ENCODE measurements at places on chromosomes 2 and 18.
A peak's percentile ranks its signal among the peaks of the same experiment; 100 is the strongest.

- DNase-seq, result no peak
Measured at GRCh38 chr2:122333932-122334331, 578.5 kb downstream of the TSN start.

DNA sequence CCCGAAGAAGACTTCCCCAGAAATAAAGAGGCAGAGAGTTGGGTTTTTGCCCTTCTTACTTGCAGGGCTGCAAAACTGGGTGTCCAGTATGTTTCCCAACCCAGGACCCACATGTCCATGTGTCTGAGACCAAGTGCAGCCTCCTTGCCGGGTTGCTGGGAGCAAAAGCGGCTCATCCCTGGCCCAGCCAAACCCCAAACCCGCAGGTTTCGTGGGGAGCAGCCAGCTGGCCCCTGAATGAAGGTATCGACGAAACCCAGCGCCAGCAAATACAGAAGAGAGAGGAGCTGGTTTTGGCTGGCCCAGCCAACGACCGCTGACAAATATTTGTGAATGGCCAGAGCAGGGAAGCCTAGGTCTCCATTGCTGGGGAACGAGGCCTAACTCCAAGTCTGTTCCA, 197.1 kb downstream of the SMAD7 start:
- no peak for DNase-seq

GRCh38 chr2:127619877-127620705, 25.9 kb upstream of the GPR17 start:
- no peak for DNase-seq

DNA sequence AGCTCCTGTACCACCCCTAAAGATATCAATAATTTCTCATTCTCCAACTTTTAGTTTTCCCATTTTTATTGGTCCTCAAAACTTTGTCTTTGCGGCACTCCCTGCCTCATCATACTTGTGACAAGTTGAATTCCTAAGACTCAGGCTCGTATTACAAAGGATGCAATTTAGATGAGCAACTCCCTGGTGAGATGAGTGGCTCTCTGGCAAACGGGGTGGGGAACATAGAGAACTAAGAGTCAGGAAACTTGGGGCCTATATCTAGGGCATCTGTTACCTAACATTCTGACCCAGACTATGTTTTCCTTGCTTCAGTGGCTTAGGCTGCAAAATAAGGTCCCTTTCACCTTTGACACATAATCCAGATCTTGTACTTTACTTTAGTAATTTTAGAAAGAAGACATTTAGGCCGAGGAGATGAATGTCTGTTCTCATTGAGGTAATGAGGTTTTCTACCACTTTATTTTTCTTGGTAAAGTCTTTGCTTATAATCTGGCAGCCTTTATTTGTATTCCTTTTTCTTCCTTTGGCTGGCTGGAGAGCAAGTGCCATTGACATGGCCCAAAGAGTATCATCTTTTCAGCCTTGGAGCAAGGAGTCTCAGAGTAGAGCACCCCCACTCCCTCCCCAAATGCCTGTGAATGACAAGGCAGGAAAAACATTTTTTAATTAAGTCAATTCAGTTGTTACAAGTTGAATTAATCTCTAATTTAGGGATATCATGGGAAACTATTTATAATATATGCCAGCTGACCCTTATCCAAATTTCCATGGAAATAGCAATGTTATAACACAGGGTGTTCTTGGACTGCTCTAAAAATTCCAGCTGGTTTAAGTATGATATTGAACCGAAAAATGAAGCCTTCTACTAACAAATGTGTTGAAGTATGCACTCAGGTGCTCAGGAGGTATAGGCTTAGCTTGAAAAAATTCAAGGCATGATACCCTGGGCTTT, 15.2 kb downstream of the TSPYL6 start:
- no peak for DNase-seq

GRCh38 chr2:241616168-241617125, 20.5 kb downstream of the THAP4 start:
- DNase-seq, result peak; percentile 39

Measured in NCI-H510A treated with DMSO at 0.1 percent for 48 hours (cell line).